ENCODE measurements at places on chromosomes 5 and 9.

DNA sequence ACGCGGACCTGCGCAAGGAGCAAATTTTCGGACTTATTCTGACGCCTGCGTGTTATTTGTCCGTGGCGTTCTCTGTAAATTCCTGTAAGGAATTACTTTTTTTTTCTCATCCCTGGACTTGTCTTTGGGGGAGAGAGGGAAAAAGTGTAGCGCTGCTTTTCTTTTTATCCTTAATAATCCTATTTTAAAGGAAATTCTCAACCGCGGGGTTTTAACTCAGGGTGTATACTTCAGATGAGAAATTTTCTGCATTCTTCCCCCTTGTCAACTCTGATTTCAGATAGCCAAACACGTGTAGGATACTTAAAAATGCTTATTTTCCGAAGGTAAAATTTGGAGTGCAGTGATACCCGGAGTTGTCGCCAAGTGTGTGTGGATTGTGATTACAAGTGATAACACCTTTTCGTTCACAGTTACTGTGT, 853 bp downstream of the DCP2 start:
- DNase-seq, result no peak

DNA sequence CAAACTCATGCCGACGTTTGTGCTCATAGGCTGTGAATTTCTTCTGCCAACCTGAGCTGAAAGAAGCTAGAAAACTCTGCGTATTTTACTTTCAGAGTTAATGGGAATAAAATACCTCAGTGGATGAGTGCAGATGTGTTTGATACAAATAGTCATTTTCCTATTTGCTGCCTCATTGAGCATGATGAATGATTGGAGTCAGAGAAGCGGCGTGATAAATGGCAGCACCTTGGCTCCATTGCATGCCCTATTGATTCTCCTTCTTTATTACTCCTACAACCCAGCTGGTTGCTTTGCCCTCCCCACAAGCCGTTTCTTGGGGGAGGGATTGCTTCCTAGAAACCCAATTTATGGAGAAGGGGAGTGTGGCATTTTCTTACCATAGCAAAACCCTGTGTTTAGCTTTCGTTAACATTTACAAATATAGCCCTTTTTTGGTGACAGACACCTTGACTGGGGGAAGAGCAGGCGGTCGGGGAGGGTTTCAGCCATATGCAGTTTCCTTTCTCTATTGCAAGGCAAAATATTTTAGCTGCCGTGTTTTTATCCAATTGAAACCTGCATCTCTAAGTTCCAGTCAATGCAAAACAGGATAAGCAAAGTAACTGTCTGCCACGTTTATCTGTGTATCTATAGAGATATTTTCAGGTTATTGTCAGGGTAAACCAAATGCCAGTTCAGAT, 93.1 kb upstream of the TBCA start:
- no peak for DNase-seq

DNA sequence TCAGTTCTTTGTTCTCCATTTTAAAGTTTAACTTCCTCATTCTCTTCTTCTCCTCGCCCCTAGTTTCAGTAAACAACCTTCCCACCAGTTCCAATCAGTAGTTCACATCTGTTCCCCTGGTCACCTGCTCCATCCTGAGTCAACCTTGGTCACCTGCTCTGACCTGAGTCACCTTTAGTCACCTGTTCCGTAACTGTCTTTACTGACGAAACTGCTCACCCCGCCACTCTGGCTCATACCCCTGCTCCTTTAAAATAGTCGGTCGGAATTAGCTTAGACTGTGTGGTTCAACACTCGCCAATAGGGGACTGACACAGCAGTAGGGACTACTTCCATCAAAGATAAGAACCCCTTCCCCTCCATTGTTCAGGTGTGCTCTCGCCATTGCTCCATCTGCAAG, 76.3 kb upstream of the GPBP1 start:
- DNase-seq, result no peak

DNA sequence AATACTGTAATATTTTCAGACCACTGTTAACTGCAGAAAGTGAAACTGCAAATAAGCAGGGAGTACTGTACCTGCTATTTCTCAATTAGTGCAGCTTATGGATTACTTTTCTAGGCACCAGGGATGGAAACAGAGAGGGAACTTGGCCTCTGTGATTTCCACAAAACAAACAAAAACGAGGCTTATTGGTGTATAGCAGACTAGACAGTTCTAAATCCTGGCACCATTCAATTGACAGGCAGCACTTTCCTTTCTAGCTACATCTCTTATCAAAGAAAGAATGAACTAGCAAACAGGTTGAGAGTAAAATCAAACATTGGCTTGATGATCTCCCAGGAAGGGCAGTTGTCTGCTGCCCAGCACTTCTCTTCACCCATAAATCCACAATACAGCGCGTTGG, 16.0 kb upstream of the IL33 start:
- no peak for DNase-seq

GRCh38 chr5:107580889-107581820, 89.6 kb downstream of the EFNA5 start:
- no peak for DNase-seq

DNA sequence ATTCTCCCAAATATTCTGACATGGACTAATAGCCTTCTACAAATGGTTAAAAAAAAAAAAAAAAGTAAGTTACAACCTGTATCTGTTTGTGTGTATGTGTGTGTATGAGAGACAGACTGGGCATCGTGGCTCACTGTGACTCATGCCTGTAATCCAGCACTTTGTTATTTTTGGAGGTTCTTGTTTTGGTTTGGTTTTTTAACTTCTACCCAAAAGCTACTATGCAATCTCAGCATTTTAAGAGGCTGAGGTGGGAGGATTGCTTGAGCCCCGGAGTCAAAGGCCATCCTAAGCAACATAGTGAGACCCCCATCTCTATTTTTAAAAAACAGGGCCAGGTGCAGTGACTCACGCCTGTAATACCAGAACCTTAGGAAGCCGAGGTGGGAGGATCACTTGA, 17.6 kb upstream of the HAVCR1 start:
- DNase-seq, result no peak

GRCh38 chr5:83375049-83375745, 96.3 kb upstream of the VCAN start:
- no peak for DNase-seq

DNA sequence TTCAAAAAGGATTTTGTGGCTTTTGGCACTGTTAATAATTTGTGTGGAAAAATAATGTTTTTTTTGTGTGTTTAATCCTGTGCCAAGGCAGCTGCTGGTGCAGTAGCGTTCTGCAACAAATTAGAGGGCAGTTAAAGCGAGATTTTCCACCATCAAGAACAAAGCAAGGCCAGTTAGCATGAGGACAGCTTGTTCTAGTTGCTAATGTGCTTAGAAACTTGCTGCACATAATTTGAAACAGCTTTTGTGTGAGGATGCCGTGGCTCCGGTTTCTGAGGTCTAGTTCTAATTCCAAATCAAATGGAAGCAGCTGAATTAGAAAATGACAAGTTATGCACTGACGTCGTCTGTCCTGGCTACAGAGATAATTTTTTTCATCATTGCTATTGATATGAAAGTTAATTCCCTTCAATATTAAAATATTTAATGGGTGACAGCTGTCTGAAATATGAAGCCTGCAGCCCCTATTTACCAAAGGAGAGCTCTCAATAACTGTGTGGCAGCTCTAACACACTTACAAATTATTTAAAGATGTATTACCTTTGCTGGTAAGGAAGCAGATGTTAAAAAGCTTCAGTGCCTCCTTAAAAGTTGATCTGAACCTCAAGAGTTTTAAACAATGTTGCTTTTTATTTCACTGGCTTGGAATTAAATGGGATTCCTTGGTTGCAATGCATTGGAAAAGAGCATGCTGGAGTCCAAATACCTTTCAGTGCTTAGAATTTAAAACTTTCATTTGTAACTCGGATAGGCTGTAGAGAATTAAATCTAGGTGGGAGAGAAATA, 128.6 kb downstream of the SPATA31D1 start:
- no peak for DNase-seq

DNA sequence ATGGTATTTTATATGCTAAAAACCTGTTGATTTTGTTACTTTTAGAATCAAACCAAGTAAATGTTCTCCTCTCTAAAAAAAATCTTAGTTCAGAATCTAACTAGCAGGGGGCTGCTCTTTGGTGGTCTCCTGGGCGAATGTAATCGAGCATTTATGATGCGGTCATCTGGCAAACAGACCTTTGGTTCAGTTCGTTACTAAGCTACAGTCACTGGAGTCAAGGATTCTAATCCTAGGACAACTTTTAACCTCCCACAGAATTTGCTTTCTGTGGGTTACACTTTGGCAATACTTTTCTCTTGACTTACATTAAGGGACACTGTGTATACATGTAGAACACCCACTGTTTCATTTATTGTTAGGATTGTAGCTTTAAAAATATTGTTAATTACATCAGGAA, 26.3 kb upstream of the FREM1 start:
- DNase-seq, result no peak

GRCh38 chr5:6505416-6505755, 56.7 kb downstream of the UBE2QL1 start:
- no peak for DNase-seq

GRCh38 chr9:122991370-122991830, 42.1 kb upstream of the GPR21 start:
- DNase-seq, result no peak

- no peak for DNase-seq
These were observed 24.0 kb downstream of the NNT start for GRCh38 chr5:43627028-43627427.

DNA sequence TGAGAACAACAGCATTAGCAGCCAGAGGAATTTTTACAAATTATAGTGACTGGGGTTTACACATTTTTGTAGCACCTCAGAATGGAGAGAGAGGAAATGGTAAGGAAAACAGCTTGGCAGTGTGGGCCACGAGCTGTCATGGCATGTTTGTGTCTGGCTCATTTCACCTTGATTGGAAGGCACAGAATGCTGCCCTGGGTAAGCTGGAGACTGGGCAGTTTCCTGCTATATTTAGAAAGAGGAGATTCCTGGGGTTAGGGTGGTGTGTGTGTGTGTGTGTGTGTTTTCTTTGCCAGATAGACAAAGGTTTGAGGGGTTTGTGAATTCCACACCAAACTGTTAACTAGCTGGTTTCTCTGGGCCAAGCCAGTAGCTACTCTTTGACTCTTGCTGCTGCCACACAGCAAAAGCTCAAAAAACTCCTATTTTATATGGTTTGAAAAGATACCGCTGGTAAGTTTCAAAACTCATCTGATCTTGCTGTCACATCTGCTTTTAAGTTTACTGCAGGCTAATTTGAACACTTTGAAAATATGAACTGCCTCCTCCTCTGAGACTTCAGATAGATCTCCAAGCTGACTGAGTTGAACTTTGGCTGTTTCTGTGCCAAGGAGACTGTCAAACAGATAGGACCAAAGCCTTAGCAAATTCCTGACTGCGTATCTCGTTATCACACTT, 9.1 kb downstream of the ARHGAP26 start:
- DNase-seq, result no peak

DNA sequence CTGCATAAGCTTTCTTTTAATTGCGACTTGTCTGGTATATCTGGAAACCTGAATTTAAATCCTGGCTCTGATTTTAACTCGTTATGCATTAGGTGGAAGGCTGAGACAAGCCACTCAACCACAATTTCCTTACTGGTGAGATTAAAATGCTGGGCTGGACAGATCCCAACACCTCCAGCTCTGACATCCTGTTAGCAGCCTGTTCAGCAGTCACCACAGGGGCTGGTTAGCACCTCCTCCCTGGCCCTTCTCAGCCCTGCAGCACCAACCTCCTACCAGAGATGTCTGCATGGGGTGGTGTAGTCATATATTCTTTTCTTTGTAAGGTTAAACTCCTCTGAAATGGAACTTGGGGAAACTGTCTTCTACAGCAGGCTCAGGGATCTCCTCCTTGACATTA, 156.5 kb upstream of the NFIL3 start:
- no peak for DNase-seq

GRCh38 chr5:133367071-133367786, 245.1 kb downstream of the FSTL4 start:
- no peak for DNase-seq

DNA sequence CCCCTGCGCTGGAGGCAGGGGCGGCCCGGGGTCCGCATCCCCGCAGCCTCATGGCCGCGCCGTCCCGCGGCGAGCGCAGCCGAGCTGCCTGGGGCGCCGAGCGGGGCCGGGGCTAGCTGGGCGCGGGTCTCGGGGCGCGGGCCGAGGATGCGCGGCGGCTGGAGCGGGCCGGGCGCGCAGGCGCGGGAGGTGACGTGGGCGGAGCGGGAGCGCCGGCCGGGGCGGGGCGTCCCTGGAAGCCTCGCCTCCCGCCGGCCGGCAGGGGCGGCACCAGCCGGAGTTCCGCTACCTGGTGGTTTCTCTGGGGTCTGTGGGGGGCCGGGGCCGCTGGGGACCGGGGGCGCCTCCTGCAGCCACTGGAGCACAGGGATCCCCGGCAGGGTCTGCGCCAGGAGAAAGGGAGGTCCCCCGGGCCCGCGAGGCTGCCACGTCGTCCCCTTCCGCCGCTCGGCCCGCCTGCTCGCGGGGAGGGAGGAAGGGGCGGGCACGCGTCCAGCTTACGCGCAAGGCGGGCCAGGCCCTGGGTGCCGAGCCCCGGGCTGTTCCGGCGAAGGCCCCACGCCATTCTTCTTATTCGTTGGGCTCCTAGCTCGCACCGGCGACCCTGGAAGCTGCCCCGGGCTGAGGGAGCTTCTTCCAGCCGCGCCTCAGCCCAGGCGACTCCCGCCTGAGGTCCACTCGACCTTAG, at the start of gene LPCAT1:
Gene LPCAT1 (minus strand): TSS at position 168 of the 688 bp plus-strand sequence. CDS start 116 bp downstream, at position 52.
- DNase-seq, result peak; percentile 71

- no peak for DNase-seq
These were observed 58.5 kb upstream of the TJP2 start for GRCh38 chr9:69115621-69116020.

DNA sequence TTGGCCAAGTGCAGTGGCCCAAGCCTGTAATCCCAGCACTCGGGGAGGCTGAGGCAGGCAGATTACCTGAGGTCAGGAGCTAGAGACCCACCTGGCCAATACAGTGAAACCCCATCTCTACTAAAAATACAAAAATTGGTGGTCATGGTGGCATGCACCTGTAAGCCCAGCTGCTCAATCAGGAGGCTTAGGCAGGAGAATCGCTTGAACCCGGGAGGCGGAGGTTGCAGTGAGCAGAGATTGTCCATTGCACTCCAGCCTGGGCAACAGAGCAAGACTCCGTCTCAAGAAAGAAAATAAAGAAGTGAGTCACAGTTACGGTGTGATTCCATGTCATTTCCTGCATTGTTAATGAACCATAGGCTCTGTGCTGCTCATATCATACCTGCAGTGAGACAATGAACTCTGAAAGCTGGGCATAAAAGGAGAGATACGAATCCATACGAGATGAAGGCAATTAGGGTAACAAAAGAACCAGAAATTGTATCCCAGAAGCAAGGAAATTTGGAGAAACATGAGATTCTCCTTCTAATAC, 44.6 kb downstream of the TIMD4 start:
- DNase-seq, result no peak

DNA sequence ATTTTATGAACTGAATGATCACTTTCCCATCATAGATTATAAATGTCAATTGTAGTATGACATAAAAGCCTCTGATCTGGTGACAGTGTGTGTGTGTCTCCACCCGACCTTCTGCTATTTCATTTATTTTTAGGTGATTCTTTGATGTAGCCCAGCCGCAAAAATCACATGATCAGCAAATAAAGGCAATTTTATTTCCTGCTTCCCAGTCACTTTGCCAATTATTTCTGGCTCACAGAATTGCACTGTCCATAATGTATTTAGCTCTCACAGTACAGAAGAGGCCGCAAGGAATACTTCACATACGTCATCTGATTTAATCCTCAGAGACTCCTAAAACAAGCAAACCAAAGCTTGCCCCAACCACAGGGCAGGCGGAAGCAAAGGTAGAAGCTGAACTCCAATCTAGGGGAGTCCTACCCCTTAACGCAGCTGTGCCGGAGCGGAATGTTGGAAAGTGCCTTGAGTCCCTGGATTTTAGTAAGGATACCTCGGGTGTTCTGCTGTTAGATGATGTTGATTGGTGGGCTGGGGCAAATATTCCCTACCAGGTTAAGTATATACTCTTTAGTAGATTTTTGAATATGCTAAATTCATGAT, 384.0 kb upstream of the IRX4 start:
- DNase-seq, result no peak

GRCh38 chr5:142746532-142747433, 23.4 kb upstream of the ARHGAP26 start:
- DNase-seq, result no peak

Measured in activated CD8-positive, alpha-beta memory T cell treated with anti-CD3 and anti-CD28 coated beads for 1 hour (primary cell).